ENCODE measurements at places on chromosomes 12 and 14. TPM values are rescaled to one million over a fixed set of nuclear protein-coding genes. Genes with fewer than 3 reads are reported as not detected.

The OTX2 gene
- not detected for total RNA-seq

The IL31 gene
- total RNA-seq = 54.3 TPM

The PRICKLE1 gene
- total RNA-seq = 0.05 TPM

The PROX2 gene
- total RNA-seq = 0.05 TPM

The FGF23 gene
- not detected for total RNA-seq

The FERMT2 gene
- total RNA-seq = 0.99 TPM

The CCDC88C gene
- total RNA-seq = 95.3 TPM

The FGF6 gene
- total RNA-seq = not detected

The SLC4A8 gene
- 1.6 TPM for total RNA-seq

GRCh38 chr14:69149461-69150244 is 3.3 kb downstream of the DCAF5 start:
- H3K4me3 ChIP-seq = peak overlapping the region; percentile 53
- peaks cover 8% of the 10 kb centered on the region for H3K27me3 ChIP-seq
- no peak for DNase-seq
- peaks cover 36% of the 10 kb centered on the region for H3K36me3 ChIP-seq
- H3K4me1 ChIP-seq = peaks cover 38% of the 10 kb centered on the region

- no peaks in the 10 kb centered on the region for H3K27me3 ChIP-seq
- no peaks in the 10 kb centered on the region for H3K4me1 ChIP-seq
- no peak for DNase-seq
These were observed 72.9 kb upstream of the STXBP6 start for GRCh38 chr14:25122843-25123242.

- H3K36me3 ChIP-seq = no peaks in the 10 kb centered on the region
- H3K27ac ChIP-seq = no peak overlapping the region
- no peaks in the 10 kb centered on the region for H3K27me3 ChIP-seq
- H3K4me1 ChIP-seq = no peaks in the 10 kb centered on the region
- no peak overlapping the region for H3K4me3 ChIP-seq
These were observed 17.2 kb upstream of the LRRK2 start for GRCh38 chr12:40207551-40207950.

GRCh38 chr12:84035766-84036165 is 876.8 kb downstream of the SLC6A15 start:
- H3K4me3 ChIP-seq = no peak overlapping the region
- no peak for DNase-seq
- no peaks in the 10 kb centered on the region for H3K36me3 ChIP-seq
- H3K27me3 ChIP-seq = no peaks in the 10 kb centered on the region
- no peak overlapping the region for H3K27ac ChIP-seq

GRCh38 chr14:105866841-105867321 is 340.5 kb downstream of the TMEM121 start:
- H3K27me3 ChIP-seq = peaks cover 33% of the 10 kb centered on the region
- peaks cover 19% of the 10 kb centered on the region for H3K4me1 ChIP-seq
- no peak for DNase-seq
- H3K27ac ChIP-seq = no peak overlapping the region

- H3K27me3 ChIP-seq = no peaks in the 10 kb centered on the region
- H3K36me3 ChIP-seq = peaks cover 17% of the 10 kb centered on the region
- H3K4me3 ChIP-seq = no peak overlapping the region
These were observed 108.7 kb downstream of the BTG1 start for GRCh38 chr12:92036771-92037453.

GRCh38 chr14:100362311-100362927 is 39.3 kb downstream of the SLC25A47 start:
- no peak for DNase-seq
- H3K36me3 ChIP-seq = peaks cover 89% of the 10 kb centered on the region
- peaks cover 31% of the 10 kb centered on the region for H3K4me1 ChIP-seq
- no peak overlapping the region for H3K27ac ChIP-seq
- H3K4me3 ChIP-seq = no peak overlapping the region
- no peaks in the 10 kb centered on the region for H3K27me3 ChIP-seq

- H3K27ac ChIP-seq = no peak overlapping the region
- H3K27me3 ChIP-seq = no peaks in the 10 kb centered on the region
- peaks cover 44% of the 10 kb centered on the region for H3K4me1 ChIP-seq
- H3K36me3 ChIP-seq = peaks cover 9% of the 10 kb centered on the region
- DNase-seq = no peak
- H3K4me3 ChIP-seq = no peak overlapping the region
These were observed 106.0 kb downstream of the ITPR2 start for GRCh38 chr12:26726956-26727355.

DNA sequence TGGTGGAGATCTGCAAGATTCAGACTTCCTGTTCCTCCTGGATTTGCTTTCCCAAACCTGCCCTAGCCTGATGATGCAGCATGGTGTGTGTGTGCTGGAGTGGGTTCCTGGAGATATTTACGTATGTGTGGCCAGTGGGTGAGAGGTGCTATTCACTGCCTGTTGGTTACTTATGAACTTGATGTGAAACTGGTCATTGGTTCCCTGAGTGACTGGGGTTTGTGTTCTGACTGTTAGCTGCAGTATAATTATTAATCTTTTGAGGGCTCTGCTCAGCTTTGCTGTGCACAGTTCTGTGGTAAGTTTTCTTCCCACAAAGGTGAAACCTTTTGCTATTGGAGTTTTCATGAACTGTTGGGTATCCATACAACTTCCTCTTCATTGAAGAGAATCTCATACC is 541.8 kb upstream of the FBXO33 start:
- no peaks in the 10 kb centered on the region for H3K36me3 ChIP-seq
- no peak for DNase-seq
- H3K27ac ChIP-seq = no peak overlapping the region
- no peaks in the 10 kb centered on the region for H3K4me1 ChIP-seq
- H3K27me3 ChIP-seq = no peaks in the 10 kb centered on the region

DNA sequence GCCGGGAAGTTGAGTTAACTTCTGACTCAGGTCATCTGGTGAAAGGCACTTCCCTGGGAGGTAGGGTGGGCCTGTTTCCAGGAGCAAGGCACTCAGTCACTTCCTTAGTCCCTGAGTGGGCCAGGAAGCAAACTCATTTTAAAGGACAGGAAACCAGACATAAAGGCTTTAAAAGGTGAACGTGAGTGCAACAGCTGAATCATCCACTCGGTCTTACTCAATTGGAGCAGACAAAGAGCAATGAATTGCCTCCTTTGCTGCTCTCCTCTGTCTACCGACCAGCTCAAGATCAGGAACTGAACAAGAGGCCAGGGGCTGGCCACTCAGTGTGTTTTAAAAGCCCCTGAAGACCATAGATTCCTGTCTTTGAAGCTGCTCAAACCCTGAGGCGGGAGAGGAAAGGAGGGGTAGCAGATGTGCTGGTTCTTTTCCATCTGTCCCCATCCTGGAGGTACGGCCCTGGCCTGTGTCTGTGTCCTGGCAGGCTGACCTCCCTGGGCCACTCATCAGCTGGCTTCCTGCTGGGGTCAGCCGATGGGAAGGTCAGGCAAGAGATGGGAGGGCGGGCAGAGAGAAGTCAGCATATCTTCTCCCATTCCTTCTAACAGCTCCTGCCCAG is 148.9 kb downstream of the PPM1H start:
- H3K36me3 ChIP-seq = no peaks in the 10 kb centered on the region
- H3K27ac ChIP-seq = no peak overlapping the region
- no peak for DNase-seq
- H3K27me3 ChIP-seq = peaks cover 17% of the 10 kb centered on the region
- H3K4me3 ChIP-seq = no peak overlapping the region

- no peaks in the 10 kb centered on the region for H3K36me3 ChIP-seq
- peaks cover 72% of the 10 kb centered on the region for H3K27me3 ChIP-seq
- peak overlapping the region; percentile 71 for H3K4me3 ChIP-seq
- peak; percentile 49 for DNase-seq
These were observed 1.4 kb upstream of the KCNK13 start for GRCh38 chr14:90060312-90060964.

DNA sequence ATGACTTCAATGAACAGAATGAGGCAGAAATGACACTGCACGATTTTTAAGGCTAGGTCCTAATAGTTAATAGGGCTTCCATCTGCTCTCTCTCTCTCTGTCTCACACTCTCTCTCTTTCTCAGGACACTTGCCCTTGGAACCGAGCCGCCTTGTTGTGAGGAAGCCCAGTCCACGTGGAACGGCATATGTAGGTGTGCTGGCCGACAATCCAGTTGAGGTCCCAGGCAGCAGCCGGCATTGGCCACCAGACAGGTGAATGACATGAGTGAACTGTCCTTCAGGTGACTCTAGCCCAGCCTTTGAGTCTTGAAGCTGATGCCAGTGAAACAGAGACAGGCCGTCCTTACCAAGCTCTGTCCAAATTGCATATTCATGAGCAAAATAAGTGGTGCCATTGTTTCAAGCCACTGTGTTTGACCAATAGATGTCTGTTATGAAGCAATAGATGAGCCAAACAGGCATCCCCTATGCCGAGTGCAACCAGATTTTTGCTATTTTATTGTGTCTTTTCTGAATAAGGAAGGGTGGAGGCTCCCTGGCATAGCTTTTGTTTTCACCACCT is 217.5 kb upstream of the LHX5 start:
- DNase-seq = no peak
- no peaks in the 10 kb centered on the region for H3K4me1 ChIP-seq
- H3K27ac ChIP-seq = no peak overlapping the region
- no peaks in the 10 kb centered on the region for H3K27me3 ChIP-seq
- no peak overlapping the region for H3K4me3 ChIP-seq

- H3K4me1 ChIP-seq = peaks cover 3% of the 10 kb centered on the region
- no peak for DNase-seq
- H3K27me3 ChIP-seq = no peaks in the 10 kb centered on the region
- H3K27ac ChIP-seq = no peak overlapping the region
These were observed 76.0 kb downstream of the SYNE3 start for GRCh38 chr14:95440496-95440895.

DNA sequence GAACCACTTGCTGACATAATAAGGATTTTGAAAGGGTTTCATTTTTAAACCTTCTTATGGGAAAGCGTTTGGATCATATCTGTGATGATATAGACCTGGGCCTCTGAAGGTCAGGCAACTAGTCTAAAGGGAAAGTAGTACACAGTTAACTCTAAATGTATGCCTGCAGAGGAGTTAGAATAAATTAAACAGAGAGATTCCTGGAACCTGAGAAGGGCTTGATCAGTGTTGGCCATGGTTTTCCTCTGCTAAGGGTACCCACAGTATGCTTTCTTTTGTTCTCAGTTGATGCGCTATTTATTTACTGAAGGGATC is 14.4 kb upstream of the POLR3B start:
- no peaks in the 10 kb centered on the region for H3K27me3 ChIP-seq
- H3K36me3 ChIP-seq = peaks cover 3% of the 10 kb centered on the region
- no peak overlapping the region for H3K27ac ChIP-seq
- no peak for DNase-seq

DNA sequence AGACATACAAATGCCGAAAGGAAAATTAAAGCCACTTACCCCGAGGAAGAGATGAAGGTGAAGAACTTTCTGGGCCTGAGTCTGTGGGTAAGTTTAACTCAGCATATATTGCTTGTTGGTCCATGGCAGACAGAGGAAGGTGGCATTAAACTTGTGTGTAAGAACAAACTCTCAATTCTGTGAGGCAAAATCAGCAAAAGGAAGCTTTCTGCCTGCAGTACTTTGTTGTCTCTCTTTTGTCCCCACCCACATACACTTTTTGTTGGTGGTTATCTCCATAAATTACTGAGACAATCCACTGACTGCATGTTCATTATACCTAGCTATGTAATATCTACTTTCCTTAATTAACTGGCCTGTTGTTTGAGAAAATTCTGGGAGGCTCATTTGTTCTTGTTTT is at the start of gene KLRB1:
TSS of gene KLRB1 (minus strand) at position 201 of the 400 bp plus-strand sequence. CDS start at position 124, 77 bp downstream.
- H3K27me3 ChIP-seq = peaks cover 3% of the 10 kb centered on the region
- peaks cover 27% of the 10 kb centered on the region for H3K36me3 ChIP-seq
- DNase-seq = no peak
- no peak within 1 kb of the TSS for H3K27ac ChIP-seq

- DNase-seq = no peak
- H3K36me3 ChIP-seq = no peaks in the 10 kb centered on the region
- no peak overlapping the region for H3K4me3 ChIP-seq
- no peak overlapping the region for H3K27ac ChIP-seq
- no peaks in the 10 kb centered on the region for H3K27me3 ChIP-seq
These were observed 269.0 kb upstream of the GARIN2 start for GRCh38 chr14:66920196-66920595.

DNA sequence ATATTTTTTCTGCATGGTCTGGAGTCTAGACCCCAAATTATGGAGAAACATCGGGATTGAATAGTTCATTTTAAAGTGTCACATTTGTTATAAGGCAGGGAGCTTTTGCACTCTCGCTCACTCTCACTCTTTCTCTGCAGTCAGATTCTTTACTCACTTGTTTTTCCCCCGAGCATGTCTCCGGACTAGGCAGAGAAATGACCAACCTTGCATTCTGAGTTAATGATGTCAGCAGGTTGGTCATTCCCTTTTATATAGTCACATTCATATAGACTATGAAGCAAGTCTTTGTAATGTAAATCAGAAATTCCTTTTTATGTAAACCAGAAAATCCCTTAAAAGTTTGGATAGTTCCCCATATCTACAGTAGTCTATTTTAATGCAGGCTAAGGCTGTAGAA is 4.1 kb downstream of the C12orf75 start:
- peaks cover 62% of the 10 kb centered on the region for H3K4me1 ChIP-seq
- H3K27ac ChIP-seq = peak overlapping the region; percentile 50
- H3K4me3 ChIP-seq = peak overlapping the region; percentile 54

DNA sequence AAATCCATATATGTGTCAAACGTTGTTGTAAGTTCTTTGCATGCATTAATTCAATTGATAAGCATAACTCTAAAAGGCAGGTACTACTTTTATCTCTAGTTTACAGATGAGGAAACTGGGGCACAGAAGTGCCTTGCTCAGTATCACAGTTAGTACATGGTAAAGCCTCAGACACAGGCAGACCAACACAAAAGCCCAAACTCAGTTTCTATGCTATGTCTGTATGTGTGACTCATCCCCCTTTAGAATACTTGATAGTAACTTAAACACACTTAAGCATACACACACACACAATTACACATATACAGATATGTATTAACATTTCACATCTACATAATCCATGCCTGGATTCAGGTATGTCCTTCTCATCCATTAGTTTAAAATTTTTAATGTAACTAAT is 88.0 kb downstream of the EPS8 start:
- peak overlapping the region; percentile 84 for H3K27ac ChIP-seq
- no peaks in the 10 kb centered on the region for H3K27me3 ChIP-seq
- peaks cover 3% of the 10 kb centered on the region for H3K36me3 ChIP-seq
- no peak overlapping the region for H3K4me3 ChIP-seq

DNA sequence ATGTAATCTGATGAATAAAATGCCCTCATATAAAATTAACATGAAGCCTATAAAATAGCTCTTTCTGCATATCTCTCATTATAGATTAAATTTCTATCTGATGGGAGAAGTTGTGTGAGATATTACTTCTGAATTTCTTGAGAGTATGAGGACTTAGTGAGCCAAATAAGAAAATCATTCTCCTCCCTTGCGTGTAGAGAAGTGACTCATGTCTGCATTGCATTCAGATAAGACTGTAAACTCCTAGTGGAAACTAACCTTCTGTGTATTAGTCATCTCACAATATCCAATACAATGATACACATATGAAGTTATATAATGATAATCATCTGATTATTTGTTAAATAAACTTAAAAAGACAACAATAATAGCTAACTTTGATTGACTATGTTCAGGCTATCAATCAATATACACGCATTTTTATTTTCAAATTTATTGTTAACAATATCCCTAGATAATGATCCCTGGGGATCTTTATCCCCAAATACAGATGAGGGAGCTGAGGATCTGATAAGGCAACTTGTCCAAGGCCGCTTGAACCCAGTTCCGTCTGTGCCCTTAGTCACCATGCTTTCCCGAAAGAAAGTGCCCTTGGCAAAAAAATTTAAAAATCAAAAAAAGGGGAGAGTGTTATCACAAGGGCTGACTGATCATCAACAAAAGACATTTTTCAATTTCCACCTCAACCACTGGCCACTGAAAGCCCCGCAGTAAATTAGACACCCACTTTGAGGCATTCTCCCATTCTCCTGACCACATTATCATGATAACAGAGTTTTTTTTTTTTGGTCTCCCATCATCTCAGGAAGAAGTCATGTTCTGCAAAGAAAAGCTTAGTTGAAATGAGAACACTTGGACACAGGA is 189.2 kb upstream of the RASSF8 start:
- no peak for DNase-seq
- peaks cover 3% of the 10 kb centered on the region for H3K4me1 ChIP-seq
- no peak overlapping the region for H3K27ac ChIP-seq
